ENCODE measurements at places on chromosomes 12 and 14.

DNA sequence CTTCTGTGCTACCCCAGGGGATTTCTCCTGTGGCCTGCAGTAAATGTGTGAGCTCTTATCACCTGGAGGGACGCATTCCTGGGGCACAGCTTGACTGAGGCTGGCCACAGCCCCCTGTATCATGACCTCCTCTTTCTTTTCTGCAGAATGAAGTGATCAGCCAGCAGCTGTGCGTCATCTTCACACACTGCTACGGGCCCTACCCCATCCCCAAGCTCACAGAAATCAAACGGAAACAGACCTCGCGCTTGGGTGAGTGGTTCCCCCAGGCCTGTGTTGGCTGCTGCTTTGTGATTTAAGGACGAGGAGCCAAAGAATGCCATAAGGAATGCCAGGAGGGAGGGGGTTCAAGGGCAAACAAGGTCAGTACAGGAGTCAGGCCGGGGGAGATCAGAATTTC, 50.5 kb upstream of the PWP1 start:
- peak; percentile 7 for DNase-seq

GRCh38 chr12:52389313-52390207, 4.1 kb upstream of the KRT84 start:
- DNase-seq, result peak; percentile 43

DNA sequence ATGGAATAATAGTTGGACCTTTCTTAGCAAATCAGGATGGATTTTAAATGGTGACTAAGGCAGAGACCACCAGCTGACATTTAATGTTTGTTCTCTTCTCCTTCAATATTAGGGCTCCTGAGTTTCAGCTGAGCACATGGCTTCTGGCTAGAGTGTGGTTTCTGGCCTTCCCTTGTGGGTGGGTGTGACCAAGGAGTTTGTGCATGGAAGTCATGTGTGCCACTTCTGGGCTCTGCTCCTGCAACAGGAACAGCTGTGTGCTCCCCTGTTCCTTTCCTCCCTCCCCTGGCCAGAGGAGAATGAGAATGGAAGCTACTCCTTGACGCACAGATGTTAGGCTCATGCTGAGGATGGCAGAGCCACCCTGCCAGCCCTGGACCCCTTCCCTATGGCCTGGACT, 44.2 kb downstream of the CCDC175 start:
- DNase-seq, result no peak

DNA sequence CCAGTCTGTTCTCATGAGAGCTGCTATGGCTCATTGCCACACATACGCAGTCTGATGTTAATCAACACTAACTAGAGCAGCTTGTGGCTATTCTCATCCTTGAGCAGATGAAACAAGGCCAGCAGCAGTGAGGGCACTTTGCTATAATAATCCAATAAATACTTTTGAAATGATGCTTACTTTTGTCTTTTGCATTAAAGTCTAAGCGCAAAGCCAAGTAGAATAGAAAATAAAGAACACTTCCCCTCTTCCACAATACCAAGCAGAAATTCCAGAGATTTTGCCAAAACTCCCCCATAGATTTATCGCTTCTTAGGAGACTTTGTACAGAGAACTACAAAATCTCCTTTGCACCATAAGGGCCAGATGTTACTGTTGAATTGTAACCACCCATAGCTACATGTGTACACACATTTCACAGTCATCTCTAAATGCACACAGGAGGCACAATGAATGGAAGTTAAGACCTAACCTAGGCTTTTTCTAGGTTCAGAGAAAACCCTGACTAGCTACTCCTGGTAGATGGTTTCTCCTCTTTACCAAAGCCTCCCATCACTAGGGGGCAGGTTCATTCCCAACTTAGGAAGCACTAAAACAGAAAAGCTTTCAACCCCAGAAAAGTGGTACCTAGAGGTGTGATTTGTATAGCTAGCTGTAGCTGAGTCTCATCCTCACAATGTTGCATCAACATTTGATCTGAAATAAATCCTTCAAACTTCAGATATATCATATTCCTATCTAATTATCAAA, 119.3 kb downstream of the HMGA2 start:
- peak; percentile 90 for DNase-seq

- DNase-seq, result no peak
Observed at GRCh38 chr12:96997797-96998484, 90.9 kb downstream of the NEDD1 start.

- no peak for DNase-seq
Observed at GRCh38 chr14:92314182-92314581, 8.8 kb upstream of the SLC24A4 start.

- no peak for DNase-seq
Observed at GRCh38 chr12:67515679-67516340, 132.7 kb upstream of the DYRK2 start.

Measured in EH (cell line).